Purkinje cell (primary cell): ENCODE measurements at places on chromosomes 16 and 17. TPM values are rescaled to one million over a fixed set of nuclear protein-coding genes. Genes with fewer than 3 reads are reported as not detected.

Gene ST6GALNAC2
- not detected in 2 replicates for polyA plus RNA-seq

Gene TBC1D16
- 0.69 and 2.8 TPM in 2 replicates for polyA plus RNA-seq

Gene SLC6A2
- polyA plus RNA-seq, result not detected in 2 replicates

Gene GLIS2
- 0.08 TPM in 1 of 2 replicates, not detected in the other for polyA plus RNA-seq

Gene HOXB6
- not detected in 2 replicates for polyA plus RNA-seq
